ENCODE measurements at places on chromosomes 4 and X.

DNA sequence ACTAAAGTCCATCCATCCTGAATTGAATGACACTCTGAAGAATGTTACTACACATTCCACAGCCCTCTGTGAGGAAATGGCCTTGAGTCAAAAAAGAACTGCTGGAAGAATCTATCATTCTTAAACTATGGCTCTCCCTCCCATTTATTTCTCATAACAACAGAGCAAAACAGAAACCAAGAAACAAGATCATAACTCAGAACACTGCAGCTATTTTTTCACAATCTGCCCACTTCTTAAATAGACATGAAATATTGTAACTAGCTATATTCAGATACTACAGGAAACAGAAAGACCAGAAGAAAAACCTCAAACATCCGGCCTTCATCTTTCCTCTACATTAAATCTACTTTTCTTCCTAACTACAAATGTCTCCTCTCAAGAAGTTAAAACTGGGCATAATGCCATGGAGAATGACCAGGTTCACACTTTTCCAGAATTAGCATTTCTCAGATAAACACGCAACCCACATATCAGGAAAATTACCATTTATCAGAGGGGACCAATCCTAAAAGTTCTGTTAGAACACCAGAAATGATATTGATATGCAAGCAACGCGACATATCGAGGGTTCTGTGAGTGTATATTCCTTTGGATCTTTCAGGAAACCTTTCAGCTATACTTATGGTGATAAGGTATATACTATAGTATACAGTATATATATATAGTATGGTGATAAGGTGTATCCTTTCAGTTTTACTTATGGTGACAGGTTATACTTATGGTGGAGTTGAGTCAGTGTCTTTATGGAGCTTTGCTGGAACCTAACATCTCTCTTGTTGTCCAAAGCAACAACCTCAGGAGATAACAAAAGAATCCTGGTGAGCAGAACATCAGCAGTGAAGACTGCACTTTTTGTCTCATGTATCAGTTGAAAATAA lies 60.4 kb upstream of the IRF2 start:
- no peak for DNase-seq

DNA sequence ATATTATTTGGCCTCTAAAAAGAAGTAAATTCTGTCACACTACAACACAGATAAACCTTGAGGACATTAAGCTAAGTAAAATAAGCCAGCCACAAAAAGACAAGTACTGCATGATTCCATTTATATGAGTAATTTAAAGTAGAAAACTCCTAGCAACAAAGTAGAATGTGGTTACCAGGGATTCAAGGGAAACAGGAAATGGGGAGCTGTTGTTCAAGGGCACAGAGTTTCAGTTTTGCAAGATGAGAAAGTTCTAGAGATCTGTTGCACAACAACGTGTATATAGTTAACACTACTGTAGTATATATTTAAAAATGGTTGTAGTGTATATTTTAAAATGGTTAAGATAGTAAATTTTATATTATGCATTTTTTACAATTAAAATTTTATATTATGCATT lies 25.4 kb downstream of the SEC31A start:
- DNase-seq: no peak

GRCh38 chr4:151022586-151022985 lies 7.5 kb upstream of the LRBA start:
- DNase-seq: no peak

- no peak for DNase-seq
Measured at GRCh38 chrX:27599928-27600327, 9.8 kb downstream of the DCAF8L2 start.

- DNase-seq: no peak
Measured at GRCh38 chrX:27675493-27675892, 85.3 kb downstream of the DCAF8L2 start.

DNA sequence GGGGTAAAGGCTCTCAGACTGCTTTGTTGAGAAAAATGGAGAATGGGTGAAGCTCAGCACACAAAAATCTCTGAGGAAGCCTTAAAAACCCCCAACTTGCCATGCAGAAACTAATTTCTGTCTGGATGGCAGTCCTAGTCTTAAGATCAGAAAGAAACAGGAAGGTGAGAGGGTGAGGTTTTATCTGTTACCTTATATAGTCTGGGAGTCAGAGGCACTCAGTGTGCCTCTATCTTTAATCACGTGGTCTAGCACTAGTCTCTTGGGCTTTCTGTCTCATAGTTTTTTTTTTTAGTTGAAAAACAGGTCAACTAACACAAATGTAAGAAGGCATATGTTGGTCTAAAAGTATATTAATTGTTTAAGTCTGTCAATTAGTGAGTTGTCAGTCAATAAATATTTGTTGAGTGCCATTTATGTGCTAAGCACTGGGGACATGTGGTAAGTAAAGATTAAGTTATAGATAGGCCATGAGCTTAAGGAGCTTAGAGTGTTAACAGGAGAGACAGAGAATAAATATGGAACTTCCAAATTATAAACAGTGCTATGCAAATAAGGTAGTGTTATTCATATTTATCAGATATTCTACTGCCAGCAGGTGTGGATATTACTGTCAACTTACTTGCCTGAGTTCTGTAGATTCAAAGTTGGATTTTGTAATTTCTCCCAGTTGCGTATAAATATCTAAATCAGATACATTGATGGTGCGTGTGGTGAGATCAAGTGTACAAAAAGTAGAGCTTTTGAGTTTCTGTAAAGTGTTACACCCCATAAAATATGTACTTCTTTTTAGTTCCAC lies 7.0 kb downstream of the CYBB start:
- DNase-seq: no peak

DNA sequence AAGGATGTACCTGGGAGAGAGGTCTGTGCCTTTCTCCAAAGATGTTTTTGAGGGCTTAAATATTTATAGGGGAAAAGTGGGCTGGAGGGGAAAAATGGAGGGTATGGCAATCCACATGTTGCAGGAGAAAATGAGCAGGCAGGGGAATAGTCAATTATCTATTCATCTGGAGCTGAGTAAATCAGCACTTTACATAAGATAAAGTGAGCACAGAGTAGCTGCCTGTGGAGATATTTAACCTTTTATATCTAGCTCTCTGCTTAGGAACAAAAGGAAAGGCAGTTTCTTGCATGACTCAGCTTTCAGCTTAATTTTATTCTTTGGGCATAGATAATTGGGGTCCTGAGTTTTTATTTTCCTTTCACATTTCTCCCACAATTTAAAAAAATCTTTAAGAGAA lies 93.6 kb upstream of the NPY2R start:
- no peak for DNase-seq

GRCh38 chrX:149568701-149569296 lies 18.5 kb downstream of the MAGEA9B start:
- DNase-seq: no peak

- no peak for DNase-seq
Measured at GRCh38 chrX:20980426-20980825, 393.8 kb upstream of the CNKSR2 start.

DNA sequence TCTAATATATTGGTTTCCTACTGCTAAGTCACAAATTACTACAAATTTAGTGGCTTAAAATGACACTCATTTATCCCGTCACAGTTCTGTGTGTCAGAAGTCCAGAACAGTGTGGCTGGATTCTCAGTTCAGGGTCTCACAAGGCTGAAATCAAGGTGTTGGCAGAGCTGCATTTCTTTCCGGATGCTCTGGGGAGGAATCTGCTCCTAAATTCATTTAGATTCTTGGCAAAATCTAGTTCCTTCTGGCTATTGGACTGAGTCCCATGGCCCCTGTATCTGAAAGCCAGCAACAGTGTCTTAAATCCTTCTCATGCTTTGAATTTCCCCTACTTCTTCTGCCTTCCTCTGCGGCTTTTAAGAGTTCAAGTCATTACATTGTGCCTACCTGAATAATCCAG lies 103.1 kb upstream of the BMP3 start:
- no peak for DNase-seq

GRCh38 chr4:2163311-2163821 lies 78.6 kb downstream of the HAUS3 start:
- no peak for DNase-seq

DNA sequence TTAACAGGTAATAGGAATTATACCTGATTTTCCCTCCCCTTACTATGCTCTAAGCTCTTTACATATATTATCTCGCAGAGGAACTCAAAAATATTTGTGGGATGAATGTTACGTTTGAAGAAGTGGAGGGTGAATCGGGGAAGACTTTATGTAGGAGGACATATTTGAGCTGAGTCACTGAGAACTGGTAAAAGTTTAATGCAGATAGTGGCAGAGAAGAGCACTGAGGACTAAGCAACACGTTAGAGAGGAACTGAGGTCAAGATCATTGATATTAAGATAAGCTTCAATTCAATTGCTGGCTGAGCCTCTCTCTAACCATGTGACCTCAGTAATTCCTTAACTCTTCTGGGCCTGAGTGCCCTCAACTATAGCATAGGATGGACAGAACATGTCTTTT lies 26.4 kb upstream of the ELOVL6 start:
- no peak for DNase-seq

GRCh38 chrX:153861151-153861550 lies 24.8 kb downstream of the L1CAM start:
- DNase-seq: no peak

DNA sequence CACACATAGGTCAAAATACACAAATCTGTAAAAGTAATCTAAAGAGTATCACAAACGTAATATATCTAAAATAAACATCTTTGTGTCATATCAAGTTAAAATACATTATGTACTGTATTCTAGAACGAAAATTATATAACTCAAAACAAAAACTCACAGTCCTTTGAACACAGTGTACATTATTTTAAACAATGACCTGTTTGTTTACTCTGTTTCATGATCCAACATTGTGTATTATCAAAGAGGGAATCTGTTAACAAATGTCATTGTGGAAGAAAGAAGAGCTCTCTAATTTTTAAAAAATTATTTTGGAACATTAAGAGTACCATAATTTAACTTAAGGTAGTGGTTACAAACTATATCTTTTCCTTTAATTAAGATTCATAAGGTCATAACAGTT lies 144.1 kb downstream of the FRYL start:
- no peak for DNase-seq

DNA sequence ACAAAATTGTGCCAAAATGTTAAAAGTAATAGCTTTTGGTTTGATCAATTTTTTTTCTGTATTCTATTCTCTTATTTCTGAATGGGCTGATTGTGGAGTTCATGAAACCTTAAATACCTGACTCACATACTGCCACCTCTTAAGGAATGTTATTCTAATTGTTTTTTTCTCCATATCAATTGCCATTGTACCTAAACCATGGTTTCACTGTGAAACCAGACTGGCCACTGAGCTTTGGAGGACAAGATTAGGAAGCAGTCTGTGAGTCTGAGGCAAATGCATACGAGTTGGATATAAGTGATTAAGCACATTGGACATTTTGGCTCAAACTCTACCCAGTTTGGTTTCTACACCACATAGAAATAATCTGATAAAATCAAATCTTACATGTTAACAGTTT lies 184.0 kb downstream of the IQCM start:
- no peak for DNase-seq
